ELR (cell line): ENCODE measurements at places on chromosomes 12 and 14.

GRCh38 chr12:124531281-124531745, 36.1 kb downstream of the NCOR2 start:
- DNase-seq, result no peak

GRCh38 chr12:67562513-67563287, 85.8 kb upstream of the DYRK2 start:
- DNase-seq, result no peak

DNA sequence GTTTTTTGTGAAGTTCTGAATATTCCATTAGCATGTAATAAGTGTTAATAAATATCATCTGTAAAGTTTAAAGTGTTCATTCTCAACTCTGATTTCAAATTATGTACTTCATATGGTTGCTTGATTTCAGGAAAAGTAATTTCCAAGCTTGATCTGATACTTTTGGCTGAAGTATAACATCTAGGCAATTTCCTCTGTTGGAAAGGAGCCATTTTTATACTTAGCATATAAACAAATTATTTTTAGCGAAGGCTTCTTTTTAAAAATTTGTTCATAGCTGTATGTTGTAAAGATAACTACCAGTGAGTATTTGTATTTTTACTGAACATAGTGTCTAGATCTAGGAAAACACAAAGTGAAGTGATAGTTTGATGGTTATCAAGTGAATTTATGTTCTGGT, 153.4 kb upstream of the TMTC2 start:
- no peak for DNase-seq

DNA sequence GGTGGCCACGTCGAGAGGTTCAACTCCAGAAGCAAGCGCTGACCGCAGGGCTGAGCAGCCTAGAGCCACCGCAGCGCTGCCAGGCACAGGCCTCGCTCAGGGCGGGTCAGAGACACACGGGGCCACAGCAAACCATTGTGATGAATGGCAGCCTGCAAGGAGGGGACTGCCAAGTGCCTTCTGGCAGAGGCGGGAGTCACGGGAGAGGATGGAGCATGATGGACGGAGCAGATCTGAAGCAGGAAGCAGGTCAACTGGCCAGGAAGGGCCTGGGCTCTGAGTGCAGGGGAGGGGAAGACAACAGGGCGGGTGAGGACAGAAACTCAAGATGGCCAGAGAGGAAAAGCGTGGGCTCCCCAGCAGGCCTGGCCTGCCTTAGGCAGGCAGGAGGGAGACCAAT, 49.8 kb downstream of the CDC42BPB start:
- DNase-seq, result no peak

DNA sequence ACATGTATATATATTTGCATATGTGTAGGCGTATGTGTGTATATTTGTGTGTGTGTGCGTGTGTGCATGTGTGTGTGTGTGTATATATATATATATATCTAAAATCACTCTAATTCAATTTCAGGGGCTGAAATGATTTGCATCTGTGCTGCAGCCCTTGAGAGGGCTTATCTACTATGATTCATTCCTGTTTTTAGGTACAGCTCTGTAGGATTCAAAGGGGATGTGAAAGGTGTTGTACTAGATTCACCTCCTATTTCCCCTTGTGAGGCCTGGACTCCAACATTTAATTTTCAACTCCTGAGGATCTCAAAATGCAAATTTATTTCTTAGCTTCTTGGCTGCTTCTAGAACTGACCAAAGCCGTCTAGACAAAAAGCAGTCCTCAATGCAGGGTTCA, 11.1 kb downstream of the ERP27 start:
- DNase-seq, result no peak

DNA sequence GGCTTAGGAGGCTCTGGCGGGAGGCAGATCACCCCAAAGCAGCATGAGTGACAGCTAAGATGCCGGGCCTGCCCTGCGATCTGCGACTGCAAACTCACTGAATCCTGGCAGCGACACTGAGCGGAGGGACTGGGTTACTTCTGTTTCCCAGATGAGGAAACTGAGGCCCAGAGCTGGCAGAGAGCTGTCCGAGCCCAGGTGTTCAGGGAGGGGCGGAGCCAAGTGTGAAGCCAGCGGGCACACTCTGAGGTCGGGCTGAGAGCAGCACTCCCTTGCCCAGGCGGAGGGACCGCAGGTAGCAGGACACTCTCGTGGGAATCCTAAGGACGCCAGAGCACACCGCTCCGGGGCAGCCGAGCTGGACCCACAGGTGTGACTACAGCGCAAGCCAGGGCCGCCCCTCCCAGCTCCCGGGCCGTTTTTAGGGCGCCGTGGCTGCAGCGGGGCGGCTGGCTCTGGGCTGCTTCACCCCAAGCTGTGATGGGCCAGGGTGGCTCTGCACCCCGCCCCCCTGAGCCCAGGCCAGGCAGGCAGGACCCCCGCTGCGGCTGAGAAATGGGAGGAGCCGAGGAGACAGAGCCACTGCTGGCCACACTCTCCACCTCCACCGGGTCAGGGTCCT, 27.4 kb downstream of the MMP17 start:
- DNase-seq, result no peak

- DNase-seq, result peak; percentile 57
Observed at GRCh38 chr14:92105893-92106142, 564 bp downstream of the ATXN3 start.

DNA sequence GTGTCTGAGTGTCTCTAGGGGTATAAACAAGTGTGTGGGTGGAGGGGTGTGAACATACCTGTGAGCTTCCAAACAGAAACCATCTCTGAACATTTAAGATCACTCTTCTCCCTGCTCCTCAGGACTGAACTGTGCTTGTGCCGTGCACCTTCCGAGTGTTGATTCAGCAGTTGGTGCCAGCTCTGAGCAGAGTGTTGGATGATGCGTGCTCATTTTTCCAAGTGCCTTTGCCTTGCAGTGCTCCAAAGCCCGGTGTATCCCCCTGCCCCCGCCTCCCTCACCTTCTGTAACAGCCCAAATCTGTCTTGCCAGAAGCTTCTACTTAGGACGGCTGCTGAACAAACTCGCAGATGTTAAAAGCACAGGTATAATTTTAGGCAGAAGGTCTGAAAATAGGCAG, 4.4 kb downstream of the WSCD2 start:
- DNase-seq, result no peak

GRCh38 chr12:59486827-59487226, 109.0 kb upstream of the SLC16A7 start:
- DNase-seq, result peak; percentile 12

DNA sequence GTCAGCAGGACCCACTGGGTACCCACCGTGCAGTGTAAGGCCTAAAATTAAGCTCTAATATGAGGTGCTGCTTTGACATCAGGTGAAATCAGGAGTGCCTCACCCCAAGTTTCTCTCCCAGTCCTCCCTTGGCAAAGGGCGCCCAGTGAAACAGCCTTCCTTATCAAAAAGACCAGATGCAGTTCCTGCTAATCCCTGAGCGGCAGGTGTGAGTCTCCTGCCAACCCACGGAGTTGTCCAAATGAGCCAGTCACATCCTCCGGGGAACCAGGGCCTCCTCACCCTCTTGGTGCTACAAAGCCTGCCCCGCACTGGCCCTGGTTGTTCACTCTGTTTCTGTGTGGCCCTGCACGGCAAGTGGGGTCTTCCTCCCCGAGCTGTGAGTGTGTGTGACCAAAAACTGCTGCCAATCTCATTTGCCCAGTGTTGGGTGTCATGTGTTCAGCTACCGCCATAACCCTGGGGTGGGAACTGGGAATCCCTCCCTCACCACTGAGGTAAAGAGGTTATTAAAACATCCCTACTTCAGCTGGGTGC, 20.2 kb upstream of the P2RX4 start:
- no peak for DNase-seq

DNA sequence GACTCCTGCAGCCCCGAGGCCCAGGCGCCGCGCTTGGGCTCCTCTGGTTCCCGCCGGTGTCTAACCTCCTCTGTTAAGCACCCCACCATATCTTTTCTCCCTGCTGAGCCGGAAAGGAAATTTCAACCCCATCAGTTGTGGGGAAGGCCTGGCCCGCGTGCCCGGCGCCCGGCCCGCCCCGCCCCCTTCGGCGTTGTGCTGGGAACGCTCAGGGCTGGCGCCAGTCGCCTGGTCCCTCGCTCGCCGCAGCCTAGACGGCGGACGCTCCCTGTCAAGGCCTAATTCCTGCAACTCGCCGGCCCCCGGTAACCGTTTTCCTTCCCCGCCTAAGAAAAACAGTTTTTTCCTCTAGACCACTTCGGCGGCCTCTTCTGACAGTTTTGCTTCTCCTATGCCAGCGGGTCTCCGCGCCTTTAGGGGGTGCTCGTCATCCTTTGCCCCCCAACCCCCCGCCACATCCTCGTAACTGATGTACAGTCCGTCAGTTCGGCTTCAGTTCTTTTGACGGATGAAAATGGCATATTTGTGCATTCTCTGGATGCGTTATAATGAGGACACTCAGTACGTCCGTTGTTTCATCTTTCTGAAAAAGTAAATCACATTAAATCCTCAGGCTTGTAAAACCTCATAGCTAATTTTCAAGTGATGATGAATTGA, 506 bp upstream of the NAP1L1 start:
- peak; percentile 81 for DNase-seq

DNA sequence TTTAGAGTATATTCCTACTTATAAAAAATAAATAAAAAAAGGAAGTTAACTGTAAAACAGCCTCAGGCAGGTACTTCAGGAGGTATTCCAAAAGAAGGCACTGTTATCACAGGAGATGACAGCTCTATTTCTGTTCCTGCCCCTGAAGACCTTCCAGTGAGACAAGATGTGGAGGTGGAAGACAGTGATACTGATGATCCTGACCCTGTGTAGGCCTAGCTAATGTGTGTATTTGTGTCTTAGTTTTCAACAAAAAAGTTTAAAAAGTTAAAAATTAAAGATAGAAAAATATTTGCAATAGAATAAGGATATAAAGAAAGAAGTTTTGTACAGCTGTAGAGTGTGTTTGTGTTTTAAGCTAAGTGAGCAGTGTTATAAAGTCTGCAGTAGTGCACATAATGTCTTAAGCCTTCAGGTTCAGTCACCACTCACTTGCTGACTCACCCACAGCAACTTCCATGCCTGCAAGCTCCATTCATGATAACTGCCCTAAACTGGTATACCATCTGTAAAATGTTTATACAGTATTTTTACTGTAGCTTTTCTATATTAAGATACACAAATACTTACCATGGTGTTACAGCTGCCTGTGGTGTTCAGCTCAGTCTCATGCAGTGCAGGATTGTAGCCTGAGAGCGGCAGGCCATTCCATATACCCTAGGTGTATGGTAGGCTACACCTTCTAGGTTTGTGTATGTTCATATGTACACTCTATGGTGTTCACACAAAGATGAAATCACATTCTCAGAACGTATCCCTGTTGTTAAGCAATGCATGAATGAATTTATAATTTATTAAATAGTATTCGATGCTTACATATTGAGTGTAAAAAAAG, 121.1 kb downstream of the ANO6 start:
- DNase-seq, result peak; percentile 90

GRCh38 chr14:20775043-20775442, 6.0 kb upstream of the RNASE6 start:
- no peak for DNase-seq

- peak; percentile 16 for DNase-seq
Observed at GRCh38 chr12:43337571-43338444, 214.2 kb downstream of the ADAMTS20 start.
